Right cardiac atrium (tissue), 5 donors: ENCODE measurements at places on chromosomes 7 and 10.
A peak's percentile ranks its signal among the peaks of the same experiment; 100 is the strongest.

GRCh38 chr10:76729841-76730487 is 907.6 kb downstream of the KCNMA1 start:
- no peak for DNase-seq

DNA sequence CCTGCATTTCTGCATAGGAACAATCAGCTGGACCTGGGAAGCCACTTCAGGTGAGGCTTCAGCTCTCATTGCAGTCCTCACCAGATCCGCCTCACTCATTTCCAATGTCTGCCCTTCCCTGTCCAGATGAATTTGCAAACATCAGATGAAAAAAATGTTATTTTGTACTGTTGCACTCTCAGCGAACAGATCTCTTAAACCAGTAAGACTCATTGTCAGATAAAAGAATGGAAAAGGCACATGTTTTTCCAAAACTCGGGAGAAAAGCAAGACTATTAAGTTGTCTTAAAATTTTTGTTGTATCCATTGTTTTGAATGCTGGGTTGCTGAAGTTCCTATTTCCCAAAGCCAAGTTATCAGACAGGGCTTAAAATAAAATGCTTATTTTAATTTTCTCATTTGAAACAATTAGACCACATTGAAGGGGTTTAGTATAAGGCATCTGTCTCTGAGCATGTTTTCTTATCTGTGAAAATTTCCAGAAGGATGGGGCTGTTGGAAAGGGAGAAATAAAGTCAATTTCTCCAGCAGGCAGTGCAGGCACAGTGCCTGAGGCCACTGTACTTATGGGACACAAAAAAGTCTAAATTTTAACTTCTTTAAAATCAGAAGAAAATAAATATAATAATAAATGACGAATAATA is 396.8 kb downstream of the KCNMA1 start:
- no peak for DNase-seq

- peak; percentile 68 for DNase-seq
Observed at GRCh38 chr7:30136117-30136731, 1.4 kb downstream of the MTURN start.

- DNase-seq, result no peak
Observed at GRCh38 chr7:32047075-32047474, 23.1 kb downstream of the PDE1C start.

- DNase-seq, result no peak
Observed at GRCh38 chr10:131694168-131694780, 206.5 kb upstream of the PPP2R2D start.

- no peak for DNase-seq
Observed at GRCh38 chr7:127769696-127770400, 117.9 kb downstream of the SND1 start.
